ENCODE measurements at places on chromosomes 3 and 15.

- no peak overlapping the region for H3K4me3 ChIP-seq
- H3K4me1 ChIP-seq = no peaks in the 10 kb centered on the region
- no peaks in the 10 kb centered on the region for H3K36me3 ChIP-seq
- no peaks in the 10 kb centered on the region for H3K27me3 ChIP-seq
Measured at GRCh38 chr3:14288177-14288788, 109.7 kb downstream of the LSM3 start.

DNA sequence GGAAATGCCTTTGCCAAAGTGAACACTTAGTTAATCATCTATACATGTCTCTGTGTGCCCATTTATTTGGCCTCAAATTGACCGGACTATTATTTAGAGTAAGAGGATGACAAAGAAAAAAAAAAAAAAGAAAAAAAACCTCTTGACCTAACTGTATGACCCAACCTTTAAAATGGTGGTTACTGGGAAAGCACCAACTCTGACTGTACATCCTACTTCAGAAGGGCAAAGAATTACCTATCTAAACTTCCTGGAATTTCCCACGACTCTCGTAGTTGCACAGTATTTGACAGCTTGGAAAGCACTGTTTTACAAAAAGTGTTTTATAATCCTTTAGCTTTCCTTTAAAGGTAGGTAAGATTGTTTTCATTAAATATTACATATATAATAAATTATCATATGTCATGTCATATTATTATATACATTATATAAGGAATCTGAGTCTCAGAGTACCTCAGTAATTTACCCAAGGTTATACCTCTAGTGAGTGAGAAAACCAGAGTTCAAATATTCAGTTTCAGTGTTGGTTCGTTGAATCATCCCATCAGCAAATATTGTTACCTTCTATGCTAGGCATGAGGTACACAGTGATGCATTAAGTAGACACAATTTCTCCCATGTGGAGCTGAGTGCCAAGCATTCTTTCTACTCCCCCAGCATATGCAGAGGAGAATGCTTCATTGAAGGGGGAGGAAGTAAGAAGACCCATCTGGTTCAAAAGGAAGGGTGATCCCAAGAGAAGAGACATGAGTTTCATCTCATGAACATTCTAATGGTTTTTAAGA, 5.0 kb downstream of the BCL2A1 start:
- no peaks in the 10 kb centered on the region for H3K27me3 ChIP-seq
- H3K27ac ChIP-seq = no peak overlapping the region
- no peaks in the 10 kb centered on the region for H3K36me3 ChIP-seq
- H3K4me1 ChIP-seq = no peaks in the 10 kb centered on the region
- H3K4me3 ChIP-seq = no peak overlapping the region

- H3K4me3 ChIP-seq = no peak overlapping the region
- H3K27me3 ChIP-seq = no peaks in the 10 kb centered on the region
Measured at GRCh38 chr3:145678401-145678800, 482.6 kb downstream of the PLOD2 start.

GRCh38 chr3:181974198-181974597, 262.5 kb downstream of the SOX2 start:
- H3K4me1 ChIP-seq = no peaks in the 10 kb centered on the region
- DNase-seq = no peak
- H3K4me3 ChIP-seq = no peak overlapping the region
- no peak overlapping the region for H3K27ac ChIP-seq
- no peaks in the 10 kb centered on the region for H3K36me3 ChIP-seq
- H3K27me3 ChIP-seq = no peaks in the 10 kb centered on the region

DNA sequence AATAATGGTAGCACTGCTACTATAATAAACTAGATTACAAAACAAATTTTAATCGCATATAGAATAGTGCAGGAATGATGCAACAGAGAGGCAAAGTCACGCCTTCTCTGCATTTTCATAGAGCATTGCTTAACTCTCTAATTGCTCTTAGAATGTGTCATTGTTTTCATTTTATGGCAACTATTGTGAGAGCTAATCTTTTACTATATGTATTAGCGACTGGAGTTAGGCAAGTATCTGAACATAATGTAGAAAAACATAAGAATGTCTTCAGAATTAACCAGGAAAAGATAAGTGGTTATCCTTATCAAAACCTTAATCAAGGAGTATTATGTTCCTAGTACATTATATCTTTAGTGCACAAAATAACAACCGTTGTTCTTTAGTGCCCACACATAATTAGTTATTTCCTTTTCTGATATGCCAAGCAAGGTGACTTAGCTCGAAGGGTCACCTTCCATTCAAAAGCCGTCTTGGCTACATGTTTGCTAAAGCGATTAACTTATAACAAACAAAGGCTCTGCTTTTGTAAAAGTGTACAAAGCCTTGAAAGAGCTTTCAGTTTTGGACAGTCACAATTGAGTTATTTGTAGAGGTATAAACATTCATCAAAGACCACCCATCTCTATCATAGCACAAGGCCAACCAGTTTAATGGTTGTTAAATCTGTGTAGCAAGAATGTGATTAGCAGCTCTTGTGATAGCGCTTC, 1328.9 kb downstream of the ROBO2 start:
- H3K4me1 ChIP-seq = no peaks in the 10 kb centered on the region
- H3K4me3 ChIP-seq = no peak overlapping the region
- DNase-seq = no peak
- no peaks in the 10 kb centered on the region for H3K27me3 ChIP-seq
- H3K36me3 ChIP-seq = no peaks in the 10 kb centered on the region

GRCh38 chr3:14453876-14454638, 51.7 kb downstream of the SLC6A6 start:
- no peaks in the 10 kb centered on the region for H3K36me3 ChIP-seq
- peaks cover 23% of the 10 kb centered on the region for H3K4me1 ChIP-seq
- peak overlapping the region; percentile 92 for H3K27ac ChIP-seq
- H3K4me3 ChIP-seq = no peak overlapping the region

DNA sequence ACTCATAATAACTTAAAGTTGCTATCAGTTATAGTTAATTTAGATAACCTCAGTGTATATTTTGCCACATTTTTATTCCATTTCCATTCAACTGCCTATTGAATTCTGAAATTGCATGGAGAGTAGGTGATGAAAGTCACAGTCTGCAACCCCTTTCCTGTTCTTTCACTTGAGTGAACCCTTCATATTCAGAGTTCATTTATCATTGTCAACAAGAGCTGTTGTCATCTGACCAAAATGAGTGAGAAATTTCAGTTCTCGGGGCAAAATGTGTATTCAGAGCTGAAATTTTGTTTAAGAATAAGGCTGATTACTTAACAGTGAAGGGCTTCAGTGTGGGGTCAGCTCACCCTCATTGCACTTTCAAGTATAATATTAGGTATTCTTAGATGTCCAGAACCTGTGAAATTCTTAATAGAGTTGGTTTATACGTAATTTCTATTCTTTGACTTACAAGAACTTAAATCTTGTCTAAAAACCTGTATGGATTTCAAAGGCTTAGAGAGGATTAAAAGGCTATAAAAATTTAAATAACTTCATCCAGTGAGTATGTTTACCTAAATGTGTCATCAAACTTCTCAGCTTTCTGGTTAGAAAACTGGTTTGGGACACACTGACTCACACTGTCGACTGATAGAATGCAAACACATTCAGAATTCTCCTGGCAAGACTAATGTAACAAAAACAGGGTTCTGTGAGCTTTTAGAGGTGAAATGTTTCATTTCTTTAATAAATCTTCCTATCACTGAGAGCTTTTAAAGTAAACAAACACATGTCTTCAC, 92.2 kb downstream of the CMSS1 start:
- H3K27me3 ChIP-seq = no peaks in the 10 kb centered on the region
- H3K4me1 ChIP-seq = no peaks in the 10 kb centered on the region
- no peak for DNase-seq
- no peaks in the 10 kb centered on the region for H3K36me3 ChIP-seq
- H3K4me3 ChIP-seq = no peak overlapping the region

DNA sequence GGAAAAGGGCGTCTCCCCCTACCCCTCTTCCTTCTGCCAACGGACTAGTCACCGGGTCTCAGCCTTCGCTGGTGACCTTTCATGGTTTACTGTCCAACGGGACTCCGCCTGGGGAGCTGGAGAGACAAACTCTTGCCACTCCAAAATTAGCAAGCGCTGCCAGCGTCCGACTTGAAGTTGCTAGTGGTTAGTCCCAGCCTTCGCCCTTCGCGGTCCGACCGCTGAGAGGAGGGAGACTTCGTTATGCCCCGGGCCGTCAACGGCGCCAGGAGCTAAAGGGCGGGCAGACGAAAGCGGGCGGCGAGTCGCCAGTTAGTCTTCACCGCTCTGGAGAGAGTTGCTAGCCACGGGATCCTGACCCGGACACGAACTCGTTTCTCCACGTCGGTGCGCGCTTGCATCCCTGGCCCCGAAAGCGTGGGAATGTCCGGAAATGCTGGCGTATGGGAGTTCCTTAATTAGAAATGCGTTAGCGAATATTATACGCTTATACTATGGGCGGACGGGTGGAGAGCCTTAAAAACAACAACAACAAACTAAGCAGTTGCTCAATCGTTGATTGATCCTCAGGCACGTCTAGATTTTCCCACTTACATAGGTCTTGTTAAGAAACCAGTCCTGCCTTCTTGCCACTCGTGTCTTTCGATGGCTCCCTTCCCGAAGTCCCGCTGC, 716 bp downstream of the SMC4 start:
- peaks cover 6% of the 10 kb centered on the region for H3K4me1 ChIP-seq
- peak overlapping the region; percentile 92 for H3K27ac ChIP-seq
- H3K36me3 ChIP-seq = no peaks in the 10 kb centered on the region
- H3K27me3 ChIP-seq = no peaks in the 10 kb centered on the region
- H3K4me3 ChIP-seq = peak overlapping the region; percentile 78

GRCh38 chr15:71651750-71652186, 158.6 kb upstream of the NR2E3 start:
- peak overlapping the region; percentile 27 for H3K27ac ChIP-seq
- no peaks in the 10 kb centered on the region for H3K36me3 ChIP-seq
- DNase-seq = no peak
- no peak overlapping the region for H3K4me3 ChIP-seq

DNA sequence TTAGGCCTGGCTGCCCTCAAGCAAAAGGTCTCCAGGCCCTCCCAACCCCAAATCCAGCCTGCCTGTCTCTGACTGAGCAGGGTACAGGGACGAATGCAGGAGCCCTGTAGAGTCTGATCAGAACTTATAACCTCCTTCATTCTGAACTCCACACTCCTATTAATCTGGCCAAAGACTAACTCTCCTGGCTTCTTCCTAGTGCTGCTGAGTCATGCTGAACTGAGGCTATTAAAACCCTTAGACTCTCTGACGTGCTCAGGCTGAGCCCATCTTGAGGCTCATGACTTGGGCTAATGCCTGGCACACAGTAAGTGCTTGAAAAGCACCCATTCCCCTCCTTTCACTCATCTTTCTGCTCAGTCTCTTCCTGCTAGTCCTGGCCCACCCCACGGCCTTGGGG, 81.9 kb downstream of the NUP210 start:
- H3K36me3 ChIP-seq = no peaks in the 10 kb centered on the region
- H3K27me3 ChIP-seq = no peaks in the 10 kb centered on the region
- no peak overlapping the region for H3K27ac ChIP-seq
- H3K4me1 ChIP-seq = no peaks in the 10 kb centered on the region
- no peak overlapping the region for H3K4me3 ChIP-seq

DNA sequence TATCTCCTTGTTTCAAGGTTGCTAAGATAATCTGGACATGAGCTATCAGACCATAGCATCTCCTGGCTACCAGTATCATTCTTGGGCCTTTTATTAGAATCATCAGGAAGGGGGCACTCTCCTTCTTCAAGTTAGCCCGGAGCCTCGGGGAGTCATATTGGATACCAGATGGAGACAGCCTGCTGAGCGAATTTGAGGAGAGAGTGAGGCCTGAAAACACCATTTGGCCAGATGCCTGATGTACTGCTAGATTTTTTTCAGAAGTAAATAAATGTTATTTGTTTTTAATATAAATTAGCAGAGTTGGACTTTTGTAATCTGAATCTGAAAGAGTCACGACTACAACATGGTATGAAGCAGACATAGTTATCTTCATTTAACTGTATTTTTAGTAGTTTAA, 848.6 kb downstream of the IGSF11 start:
- H3K4me3 ChIP-seq = no peak overlapping the region
- H3K27me3 ChIP-seq = no peaks in the 10 kb centered on the region
- H3K4me1 ChIP-seq = no peaks in the 10 kb centered on the region

GRCh38 chr3:120428924-120429323, 21.9 kb downstream of the FSTL1 start:
- no peaks in the 10 kb centered on the region for H3K36me3 ChIP-seq
- H3K4me3 ChIP-seq = no peak overlapping the region
- H3K4me1 ChIP-seq = no peaks in the 10 kb centered on the region
- DNase-seq = no peak
- no peaks in the 10 kb centered on the region for H3K27me3 ChIP-seq

GRCh38 chr15:62631076-62631724, 411.3 kb upstream of the TPM1 start:
- H3K27me3 ChIP-seq = no peaks in the 10 kb centered on the region
- H3K27ac ChIP-seq = no peak overlapping the region
- no peaks in the 10 kb centered on the region for H3K36me3 ChIP-seq
- no peak for DNase-seq

GRCh38 chr15:86876387-86876944, 796.8 kb downstream of the AGBL1 start:
- DNase-seq = no peak
- no peak overlapping the region for H3K27ac ChIP-seq
- no peaks in the 10 kb centered on the region for H3K27me3 ChIP-seq
- no peak overlapping the region for H3K4me3 ChIP-seq

DNA sequence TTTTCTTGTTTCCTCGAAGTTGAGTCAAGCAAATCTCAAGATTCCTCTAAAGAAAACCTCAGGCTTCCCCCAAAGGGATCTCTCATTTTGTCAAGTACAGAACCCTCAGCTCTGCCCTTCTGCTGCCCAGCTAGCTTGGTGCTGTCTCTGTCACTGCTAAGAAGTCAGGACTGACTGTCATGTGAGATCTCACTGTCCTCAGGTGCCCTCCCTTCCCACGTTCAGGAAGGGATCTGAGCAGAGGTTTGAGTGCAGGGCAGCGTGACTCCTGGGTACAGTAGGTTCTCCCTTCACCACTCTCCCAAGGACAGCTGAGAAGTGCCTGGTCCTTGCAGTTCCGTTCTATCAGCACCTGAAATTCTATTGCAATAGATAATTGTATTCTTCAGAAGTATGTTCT, 229.7 kb downstream of the SLCO3A1 start:
- no peaks in the 10 kb centered on the region for H3K27me3 ChIP-seq
- no peak overlapping the region for H3K4me3 ChIP-seq
- no peaks in the 10 kb centered on the region for H3K4me1 ChIP-seq
- no peak overlapping the region for H3K27ac ChIP-seq
